ENCODE measurements at places on chromosomes 5 and 9.

DNA sequence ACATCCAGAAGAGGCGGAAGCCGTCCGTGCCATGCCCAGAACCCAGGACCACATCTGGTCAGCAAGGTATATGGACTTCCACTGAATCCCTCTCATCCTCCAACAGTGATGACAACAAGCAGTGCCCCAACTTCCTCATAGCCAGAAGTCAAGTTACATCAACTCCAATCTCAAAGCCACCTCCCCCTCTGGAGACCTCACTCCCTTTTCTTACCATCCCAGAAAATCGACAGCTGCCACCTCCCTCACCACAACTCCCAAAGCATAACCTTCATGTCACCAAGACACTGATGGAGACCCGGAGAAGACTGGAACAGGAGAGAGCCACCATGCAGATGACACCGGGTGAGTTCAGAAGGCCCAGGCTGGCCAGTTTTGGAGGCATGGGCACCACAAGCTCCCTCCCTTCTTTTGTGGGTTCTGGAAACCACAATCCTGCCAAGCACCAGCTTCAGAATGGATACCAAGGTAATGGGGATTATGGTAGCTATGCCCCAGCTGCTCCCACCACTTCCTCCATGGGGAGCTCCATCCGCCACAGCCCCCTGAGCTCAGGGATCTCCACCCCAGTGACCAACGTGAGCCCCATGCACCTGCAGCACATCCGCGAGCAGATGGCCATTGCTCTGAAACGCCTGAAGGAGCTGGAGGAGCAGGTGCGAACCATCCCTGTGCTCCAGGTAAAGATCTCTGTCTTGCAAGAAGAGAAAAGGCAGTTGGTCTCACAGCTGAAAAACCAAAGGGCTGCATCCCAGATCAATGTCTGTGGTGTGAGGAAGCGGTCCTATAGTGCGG is 130.3 kb upstream of the DMRT1 start:
- DNase-seq = no peak

DNA sequence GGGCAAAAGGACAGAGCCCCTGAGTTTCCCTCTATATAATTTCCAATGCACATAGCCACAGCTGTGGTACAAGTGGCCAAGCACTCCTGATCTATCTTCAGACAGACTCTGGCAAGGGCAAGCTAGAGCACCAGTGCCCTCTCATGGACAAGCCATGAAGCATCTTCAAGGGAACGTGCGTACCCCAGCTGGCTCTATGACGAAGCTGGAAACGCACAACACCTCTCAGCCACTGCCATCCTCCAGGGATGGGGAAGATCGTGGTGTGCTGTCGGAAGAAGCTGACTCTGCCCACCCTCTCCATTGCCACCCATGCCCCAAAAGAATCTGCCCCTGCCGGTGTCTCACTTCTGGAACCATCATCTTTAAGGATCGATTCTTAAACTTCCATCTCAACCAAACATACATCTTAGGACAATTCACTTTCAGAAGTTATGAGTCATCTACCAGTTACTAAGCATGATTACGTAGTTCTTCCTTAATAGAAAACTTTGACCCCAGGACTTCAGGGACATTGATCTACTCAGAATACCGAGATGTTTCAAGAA is 482.9 kb downstream of the AGTPBP1 start:
- no peak for DNase-seq

DNA sequence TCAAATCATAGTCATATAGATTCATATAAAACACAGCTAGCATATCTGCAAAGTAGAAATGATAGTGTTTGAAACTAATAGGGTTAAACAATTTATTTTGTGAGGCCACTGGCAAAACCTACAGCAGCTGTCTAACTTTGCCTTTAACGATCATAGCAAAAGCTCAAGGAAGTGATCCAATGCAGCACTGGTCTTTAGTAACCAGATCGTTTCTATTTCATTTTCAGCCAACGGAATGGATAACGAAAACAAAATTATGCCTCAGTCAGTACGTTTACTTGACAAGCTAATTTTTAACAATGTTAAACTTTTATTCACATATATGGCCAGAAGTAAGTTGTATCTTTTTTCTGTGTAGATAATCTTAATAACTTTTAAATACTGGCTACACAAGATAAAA is 17.7 kb downstream of the MLLT3 start:
- no peak for DNase-seq

DNA sequence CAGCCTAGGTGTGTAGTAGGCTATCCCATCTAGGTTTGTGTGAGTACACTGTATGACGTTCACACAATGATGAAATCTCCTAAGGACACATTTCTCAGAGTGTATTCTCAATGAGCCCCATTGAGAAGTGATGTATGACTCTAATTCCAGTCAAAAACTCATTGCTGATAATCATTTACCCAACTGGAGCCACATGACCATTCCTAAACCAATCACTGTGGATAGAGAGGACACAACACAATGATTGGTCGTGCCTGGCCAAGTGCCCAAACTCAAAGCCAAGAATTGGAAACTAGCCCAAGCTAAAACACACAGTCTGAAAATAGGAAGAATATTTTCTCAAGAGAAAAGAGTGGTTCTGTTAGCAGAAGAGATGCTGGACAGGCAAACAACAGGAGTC is 191.2 kb downstream of the ZNF462 start:
- DNase-seq = no peak

DNA sequence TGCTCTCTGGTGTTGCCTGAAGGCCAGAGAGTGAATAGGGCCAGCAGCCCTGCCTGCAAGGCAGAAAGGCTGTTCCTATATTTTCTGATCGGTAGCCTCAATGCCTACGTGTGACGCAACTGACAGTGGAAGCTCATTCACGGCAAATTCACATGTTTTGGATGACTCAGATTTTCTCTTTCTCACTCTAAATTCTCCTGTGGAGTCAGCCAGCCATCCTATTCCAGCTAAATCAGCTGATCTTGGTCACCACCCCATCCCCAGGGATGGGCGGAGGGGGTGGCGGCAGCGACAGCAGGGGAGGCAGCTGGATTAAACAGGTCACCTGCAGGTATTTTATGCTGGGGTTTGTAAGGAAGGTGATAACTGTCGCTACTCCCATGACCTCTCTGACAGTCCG is 52.3 kb downstream of the ZNF510 start:
- no peak for DNase-seq

DNA sequence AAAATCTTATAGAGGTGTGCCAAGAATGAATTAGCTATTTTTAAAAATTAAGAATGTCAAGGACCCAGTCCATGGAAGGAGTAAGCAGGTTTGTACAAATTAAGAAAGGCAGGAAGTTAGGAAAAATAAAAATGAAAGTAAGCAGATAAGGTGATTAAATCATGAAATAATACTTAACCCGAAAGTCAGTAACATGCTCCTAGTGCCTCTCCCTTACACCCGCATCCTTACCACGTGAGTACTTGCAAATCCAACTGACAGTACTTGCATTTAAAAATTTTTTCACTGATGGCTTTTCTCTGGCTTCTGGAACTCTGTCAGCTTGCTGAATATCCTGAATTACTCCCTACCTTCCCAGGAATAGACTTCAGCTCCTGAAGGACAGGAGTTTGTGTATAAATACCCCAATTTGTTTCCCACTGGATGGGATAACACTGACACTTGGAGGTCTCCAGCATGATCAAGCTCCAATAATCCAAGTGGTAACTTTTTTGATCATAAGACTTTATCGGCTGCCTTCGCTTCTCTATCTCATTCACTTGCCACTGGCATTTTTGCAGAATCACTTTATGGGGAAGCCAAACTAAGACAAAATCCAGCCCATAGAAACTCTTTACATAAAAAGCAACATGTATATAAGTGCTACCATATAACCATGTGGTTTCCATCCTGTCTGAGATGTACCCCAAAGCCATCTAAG is 41.6 kb upstream of the RICTOR start:
- no peak for DNase-seq

DNA sequence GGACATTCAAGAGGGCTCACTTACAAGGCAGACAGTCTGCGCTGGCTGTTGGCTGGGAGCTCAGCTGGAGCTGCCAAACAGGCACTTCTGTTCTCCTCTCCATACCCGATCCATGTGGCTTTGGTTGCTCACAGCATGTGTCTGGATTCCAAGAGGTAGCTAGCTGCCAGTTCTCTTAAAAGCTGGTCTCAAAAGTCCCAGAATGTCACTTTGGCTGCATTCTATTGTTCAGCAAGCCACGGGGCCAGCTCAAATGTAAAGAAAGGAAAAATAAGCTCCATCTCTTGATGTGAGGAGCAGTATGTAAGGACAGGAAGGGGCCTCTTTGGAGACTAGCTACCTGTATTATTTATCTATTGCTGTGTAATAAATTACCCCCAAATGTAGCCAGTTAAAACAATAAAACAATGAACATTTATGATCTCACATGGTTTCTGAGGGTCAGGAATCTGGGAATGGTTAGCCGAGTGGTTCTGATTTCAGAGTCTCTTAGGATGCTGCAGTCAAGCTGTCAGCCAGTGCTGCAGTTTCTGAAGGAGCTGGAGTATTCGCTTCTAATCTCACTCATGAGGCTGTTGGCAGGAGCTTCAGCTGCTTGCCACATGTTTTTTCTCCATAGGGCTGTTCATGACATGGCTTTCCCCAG is 112.7 kb upstream of the CLINT1 start:
- no peak for DNase-seq

GRCh38 chr5:112706446-112707016 is 31.2 kb upstream of the APC start:
- no peak for DNase-seq

GRCh38 chr5:39471836-39472508 is 47.2 kb upstream of the DAB2 start:
- no peak for DNase-seq

- DNase-seq = no peak
These were observed 32.8 kb downstream of the SECISBP2 start for GRCh38 chr9:89350988-89351557.

GRCh38 chr9:115200711-115201505 is 83.0 kb upstream of the TNC start:
- DNase-seq = no peak

DNA sequence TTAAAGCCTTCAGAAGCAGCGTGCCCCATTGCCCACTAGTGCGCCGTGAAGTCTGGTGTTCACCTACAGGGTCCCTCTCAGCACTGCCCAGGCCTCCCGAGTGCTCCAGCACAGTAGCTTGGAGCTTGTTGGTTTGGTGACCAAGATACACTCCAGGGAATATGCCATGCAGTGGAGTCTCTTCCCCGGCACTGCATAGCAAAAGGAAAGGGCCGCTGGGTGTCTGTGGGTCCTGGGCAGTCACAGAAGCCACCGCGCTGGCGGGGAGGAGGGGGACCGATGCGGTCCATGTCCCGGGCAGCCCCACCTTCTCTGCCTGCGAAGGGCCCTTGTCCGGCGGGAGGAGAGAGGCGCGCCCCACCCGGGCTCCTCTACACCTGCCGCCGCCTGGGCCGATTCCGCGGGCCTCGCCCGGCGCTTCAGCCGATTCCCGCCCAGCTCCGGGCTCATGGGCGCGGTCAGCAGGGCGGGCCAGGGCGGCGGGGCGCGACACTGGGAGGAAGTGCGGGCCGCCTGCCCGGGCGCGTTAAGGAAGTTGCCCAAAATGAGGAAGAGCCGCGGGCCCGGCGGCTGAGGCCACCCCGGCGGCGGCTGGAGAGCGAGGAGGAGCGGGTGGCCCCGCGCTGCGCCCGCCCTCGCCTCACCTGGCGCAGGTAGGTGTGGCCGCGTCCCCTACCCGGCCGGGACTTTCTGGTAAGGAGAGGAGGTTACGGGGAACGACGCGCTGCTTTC is at the start of gene SYK:
Gene SYK, plus strand, starts transcription at position 579 of the 732 bp plus-strand sequence. CDS start 42,080 bp downstream, outside the sequence.
- DNase-seq = no peak

- no peak for DNase-seq
These were observed 112.7 kb downstream of the OSTF1 start for GRCh38 chr9:75200892-75201470.

DNA sequence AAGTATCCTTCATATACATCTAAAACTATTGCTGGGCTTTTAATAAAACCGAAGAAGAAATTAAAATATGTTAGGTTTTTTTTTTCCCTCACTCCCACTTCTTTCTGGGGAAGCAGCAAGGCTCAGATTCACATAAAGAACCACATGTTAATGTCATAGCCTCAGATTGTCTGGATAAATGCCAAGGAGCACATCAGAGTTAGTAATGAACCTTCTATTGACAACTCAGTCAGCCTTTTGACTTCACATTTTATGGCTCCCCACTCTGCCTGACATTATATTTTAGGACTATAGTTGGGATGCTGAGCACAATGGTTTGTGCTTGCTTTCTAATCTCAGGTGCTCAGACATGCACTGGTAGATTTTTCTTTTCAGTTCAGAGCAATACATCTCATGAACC is 21.8 kb downstream of the DMAC1 start:
- no peak for DNase-seq

DNA sequence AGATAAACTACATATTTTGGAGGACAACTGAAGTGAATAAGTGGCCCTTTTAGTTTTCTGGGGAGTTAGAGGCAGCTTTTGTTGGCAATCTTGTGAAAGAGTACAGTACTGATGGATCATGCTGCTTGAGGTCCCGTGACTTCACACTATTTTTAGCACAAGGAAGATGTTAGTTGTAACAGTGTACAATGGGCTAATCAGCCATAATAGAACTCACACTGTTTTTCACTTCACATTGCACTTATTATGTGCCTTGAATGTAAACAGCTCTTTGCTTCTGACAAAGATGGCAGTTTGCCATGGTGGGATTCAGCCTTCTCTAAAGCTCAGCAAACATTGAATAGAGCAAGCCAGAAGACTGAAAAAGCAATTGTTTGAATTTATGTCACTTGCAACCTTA is 176.7 kb upstream of the ZNF608 start:
- DNase-seq = no peak

DNA sequence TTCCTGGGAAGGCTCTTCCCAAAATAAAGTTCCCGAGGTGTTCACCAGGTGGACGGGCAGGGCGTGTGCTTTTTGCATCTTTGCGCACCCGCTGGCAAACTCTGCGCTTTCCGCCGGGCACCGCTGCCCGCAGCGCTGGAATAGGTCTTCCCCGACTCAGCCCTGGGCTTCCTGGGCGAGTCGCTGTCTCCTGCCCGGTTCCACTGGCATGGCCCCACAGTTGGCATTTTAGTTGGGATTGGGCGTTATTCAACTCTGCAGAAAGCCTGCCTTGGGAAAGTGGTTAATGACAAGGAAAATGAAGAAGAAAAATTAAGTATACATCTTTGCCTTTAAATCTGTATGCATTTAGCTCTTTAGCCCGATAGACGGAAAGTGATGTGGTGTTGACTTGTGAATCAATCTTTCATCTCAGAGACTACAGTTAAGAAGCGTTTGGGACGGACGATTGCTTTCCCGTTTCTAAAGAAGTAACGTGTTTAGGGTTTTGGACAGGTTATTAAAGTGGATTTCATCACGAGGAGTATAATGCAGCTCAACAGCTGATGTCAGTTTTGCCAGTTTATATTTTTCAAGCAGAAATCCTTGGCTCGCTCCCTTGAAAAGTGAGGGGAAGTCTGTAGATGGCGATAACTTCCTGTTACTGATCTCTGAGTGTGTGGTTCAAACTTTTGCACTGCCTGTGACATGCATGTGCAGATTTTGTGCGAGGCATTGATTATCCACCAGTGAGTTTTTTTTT is 946 bp downstream of the ADCY2 start:
- DNase-seq = no peak

- no peak for DNase-seq
These were observed 42.1 kb upstream of the STXBP1 start for GRCh38 chr9:127569886-127570401.

Data from activated naive CD4-positive, alpha-beta T cell (primary cell).